ENCODE measurements at places on chromosomes 16 and 17. TPM values are rescaled to one million over a fixed set of nuclear protein-coding genes. Genes with fewer than 3 reads are reported as not detected.

DNA sequence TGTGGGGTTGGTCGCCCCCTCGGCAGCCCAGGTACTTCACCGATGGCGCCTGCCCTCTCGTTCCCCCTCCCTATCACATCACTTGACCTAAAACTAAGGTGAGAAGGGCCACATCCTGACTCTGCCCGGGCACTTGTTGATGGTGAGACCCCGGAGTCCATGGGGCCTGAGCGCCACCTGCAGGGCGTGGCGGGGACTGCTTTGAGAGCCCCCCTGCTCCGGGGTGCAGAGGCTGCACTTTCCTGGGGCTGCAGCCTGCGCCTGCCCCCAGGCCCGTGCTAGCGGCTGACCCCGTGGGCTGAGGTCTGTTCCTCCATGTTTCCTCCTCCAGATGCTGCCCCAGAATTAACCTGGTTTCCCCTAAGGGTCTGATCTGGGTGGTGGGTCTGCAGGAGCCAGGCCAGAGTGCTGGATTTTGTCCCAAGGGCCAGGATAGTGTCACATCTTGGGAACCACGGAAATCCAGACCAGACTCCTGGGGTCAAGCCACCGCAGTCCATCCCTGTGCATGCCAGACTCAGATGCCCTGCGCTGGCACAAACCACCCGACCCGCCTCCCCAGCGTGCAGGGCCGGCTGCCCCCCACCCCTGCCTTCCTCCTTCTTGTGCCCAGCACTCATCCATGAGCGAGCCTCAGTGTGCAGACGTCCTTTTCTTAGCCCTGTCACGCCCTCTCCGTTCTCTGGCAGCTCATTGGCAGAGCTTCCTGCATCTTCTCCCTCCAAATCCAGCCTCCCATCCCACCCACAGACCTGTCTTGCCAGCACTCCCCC lies 2.7 kb downstream of the NDUFAF8 start:
- no peak for DNase-seq

Gene PRSS33
- not detected for total RNA-seq

DNA sequence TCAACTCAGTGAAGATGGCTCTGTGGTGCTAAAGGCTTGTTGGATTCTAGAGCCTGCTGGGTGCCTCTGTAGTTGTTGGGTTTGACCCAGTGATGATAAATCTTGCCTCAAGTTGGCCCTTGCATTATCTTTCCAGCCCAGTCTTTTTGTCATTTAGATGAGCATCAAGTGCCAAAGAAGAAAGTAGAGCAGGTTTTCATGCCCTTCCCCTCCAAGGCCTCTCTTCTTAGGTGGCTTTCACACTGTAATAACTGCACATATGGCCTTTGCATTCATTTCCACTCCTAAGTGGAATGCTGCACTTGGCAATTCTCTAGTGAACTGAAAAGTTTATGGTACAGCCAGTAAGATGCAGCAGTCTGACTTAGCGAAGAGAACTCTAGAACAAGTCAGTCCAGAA lies 165.1 kb downstream of the PHKB start:
- no peak for DNase-seq

Gene TBC1D3D
- total RNA-seq = 3.0 TPM

DNA sequence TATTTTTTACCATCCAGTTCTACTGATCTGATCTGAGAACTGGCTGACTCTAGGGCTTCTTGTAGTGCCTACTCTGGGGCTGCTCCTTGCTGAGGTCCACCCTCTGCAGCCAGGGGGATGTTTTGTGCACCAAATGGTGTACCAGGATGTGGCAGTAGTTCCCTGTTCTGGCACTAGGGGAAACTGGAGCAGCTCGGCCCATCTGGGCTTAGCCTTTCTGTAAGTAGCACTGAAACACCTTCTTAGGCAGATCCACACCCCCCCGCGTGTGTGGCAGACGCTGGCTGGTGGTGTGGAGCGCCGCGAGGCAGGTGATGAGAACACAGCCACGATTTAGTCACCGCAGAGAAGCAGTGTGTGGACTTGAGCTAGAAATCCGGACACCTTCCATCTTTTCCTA lies 17.0 kb downstream of the DUSP14 start:
- DNase-seq = no peak

- DNase-seq = no peak
These were observed 9.5 kb downstream of the ZNF764 start for GRCh38 chr16:30548416-30549253.

DNA sequence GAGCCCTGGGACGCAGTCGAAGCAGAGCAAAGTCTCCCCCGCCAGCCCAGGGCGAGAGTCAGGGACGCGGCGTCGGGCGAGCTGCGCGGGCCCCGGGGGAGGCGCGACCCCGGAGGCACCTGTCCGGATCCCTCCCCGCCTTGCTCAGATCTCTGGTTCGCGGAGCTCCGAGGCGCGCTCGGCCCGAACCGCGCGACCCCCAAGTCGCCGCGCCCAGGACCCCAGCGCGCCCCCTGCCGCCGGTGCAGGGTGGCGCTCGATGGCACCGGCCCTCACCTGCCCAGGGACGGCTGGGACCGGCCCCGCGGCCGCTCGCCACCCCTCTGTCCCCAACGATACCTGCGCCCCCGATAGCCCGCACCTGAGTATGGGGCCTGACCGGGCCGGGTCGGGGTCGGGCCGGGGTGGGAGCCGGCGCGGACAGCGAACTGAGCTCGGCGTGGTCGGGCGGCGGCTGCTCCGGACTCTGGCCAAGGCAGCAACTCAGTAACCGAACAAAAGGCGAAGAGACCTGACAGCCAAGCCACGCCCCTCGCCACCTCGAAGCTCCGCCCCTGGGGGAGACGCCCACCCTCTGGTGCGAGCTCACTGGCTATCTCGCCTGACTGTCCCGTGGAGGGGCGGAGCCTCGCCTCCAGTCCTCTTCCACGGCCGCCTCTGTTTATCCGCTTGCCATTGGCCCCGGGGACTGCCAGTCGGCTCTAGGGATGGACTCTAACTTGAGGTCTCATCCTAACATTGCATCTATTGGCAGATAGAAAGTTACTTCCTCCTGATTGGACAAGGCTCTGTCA lies at the start of gene JUP:
JUP (minus strand) TSS at position 485 of the 794 bp plus-strand sequence. CDS start 14,857 bp downstream, outside the sequence.
- peak; percentile 97 for DNase-seq

- DNase-seq = no peak
These were observed 3.4 kb downstream of the HOXB3 start for GRCh38 chr17:48586355-48587258.

DNA sequence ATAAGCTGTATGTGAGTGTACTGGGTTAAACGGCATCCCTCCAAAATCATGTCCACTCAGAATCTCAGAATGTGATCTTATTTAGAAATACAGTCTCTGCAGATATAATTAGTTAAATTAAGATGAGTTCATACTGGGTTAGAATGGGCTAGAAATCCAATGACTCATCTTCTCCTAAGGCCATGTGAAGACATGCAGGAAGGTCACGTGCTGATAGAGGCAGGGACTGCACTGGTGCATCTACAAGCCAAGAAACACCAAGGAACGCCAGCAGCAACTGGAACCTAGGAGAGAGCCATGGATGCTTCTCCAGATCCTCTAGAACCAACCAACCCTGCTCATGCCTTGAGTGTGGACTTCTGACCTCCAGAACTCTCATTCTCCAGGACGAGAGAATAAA lies 241.0 kb downstream of the XYLT1 start:
- DNase-seq = no peak

GRCh38 chr17:70934231-70934630 lies 764.9 kb downstream of the KCNJ2 start:
- DNase-seq = no peak

GRCh38 chr17:34511931-34512330 lies 67.5 kb upstream of the TMEM132E start:
- no peak for DNase-seq

Gene TK2
- total RNA-seq = 23.6 TPM

DNA sequence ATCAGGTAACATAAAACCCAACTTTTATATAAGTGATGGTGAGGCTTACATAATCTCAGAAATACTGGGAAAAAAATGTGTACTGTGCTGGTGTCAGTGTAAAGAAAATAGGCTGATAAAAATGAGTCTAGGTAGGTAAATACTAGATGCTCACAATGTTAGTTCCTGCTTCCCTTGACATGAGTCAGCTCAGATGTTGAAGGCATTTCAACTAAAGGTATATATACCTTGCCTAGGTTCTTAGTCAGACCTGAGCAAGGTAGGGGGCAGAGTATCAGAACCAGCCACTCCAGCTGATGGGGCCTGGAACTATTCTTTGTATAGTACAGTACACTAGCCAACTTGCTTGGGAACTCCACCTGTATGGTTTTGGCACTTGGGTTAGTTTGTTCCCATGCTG lies 51.0 kb upstream of the CA10 start:
- no peak for DNase-seq

DNA sequence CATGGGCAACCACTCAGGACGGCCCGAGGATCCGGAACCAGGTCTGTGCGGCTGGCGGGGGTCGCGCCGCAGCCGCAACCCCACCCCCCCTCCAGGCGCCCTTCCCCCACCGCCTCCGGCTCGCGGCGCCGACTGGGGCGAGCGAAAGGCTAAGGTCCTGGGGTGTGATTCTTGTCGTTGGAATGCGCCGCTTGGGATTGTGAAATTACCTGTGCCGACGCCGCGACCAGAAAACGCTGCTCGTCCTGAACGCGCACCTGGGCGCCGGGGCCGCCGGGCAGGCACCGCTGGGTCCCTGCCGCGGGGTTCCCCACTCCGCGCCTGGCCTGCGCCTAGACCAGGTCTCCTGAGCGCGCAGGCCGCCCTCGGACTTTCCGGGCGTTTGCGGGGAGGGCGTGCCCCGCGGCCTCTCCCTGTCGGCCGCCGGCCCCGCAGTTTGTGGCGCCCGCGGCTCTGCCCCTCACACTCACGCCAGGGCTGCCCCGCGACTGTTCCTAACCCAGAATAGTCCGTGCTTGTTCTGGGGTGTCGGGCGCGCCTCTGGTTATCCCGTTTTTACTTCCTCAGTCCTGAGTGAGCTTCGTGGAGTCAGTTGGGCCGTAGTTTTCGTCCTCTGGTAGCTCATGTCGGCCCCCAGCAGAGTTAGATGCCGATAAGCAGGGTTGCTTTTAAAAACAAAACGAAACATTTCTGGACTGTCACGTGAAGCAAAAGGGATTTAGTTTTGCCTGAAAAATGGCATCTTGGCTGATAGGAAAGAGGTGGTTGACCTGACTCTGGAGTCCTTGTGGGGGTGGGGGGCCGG lies 147.2 kb downstream of the SPECC1 start:
- DNase-seq = no peak

DNA sequence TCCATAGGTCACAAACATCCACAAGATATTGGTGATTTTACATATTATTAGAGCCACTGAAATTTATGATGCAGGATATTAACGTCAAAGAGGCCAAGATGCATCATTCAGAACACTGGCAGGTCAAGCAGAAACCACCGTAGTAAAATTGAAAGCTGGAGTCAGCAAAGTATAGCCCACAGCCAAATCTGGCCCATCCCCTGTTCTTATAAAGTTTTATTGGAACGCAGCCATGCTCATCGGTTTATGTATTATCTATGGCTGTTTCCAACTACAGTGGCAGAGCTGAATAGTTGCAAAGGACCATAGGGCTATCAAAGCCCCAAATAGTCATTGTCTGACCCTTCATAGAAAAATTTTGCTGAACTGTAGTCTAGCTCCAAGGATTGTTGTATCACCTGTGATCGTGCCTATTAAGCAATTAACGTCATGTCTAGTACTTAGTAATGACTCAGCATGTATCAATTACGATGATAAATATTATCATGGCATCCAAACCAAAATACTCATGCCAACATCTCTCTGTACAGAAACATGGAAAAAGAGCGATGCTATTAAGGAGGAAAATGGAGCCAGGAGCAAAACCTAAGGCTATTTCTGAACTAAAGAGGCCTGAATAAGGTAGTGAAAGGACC lies 165.6 kb downstream of the IRX3 start:
- no peak for DNase-seq

GRCh38 chr17:28706471-28707338 lies 5.0 kb downstream of the PROCA1 start:
- no peak for DNase-seq

DNA sequence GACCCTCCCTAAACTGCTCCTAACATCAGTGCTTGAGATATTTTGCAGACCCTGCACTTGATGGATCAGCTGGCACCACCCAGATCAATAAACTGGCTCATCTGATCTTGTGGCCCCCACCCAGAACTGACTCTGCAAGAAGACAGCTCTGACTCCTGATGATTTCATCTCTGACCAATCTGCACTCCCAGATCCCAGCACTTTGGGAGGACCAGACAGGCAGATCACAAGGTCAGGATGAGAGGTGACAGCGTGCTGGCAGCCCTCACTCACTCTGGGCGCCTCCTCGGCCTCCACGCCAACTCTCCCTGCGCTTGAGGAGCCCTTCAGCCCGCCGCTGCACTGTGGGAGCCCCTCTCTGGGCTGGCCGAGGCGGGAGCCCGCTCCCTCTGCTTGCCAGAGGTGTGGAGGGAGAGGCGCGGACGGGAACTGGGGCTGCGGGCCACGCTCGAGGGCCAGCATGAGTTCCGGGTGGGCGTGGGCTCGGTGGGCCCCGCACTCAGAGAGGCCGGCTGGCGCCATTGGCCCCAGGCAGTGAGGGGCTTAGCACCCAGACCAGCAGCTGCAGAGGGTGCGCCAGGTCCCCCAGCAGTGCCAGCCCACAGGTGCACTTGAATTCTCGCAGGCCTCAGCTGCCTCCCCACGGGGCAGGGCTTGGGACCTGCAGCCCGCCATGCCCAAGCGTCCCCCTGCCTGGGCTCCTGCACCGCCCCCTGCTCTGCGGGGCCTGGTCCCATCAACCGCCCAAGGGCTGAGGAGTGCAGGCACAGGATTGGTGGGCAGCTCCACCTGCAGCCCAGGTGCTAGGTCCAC lies 2.4 kb upstream of the C16orf54 start:
- DNase-seq = no peak

Gene HAS3
- total RNA-seq = 2.9 TPM

Data from urinary bladder (tissue), 4 donors.